ENCODE measurements at places on chromosomes 1 and 21.

GRCh38 chr21:43728154-43728466 lies 9.2 kb downstream of the PDXK start:
- peaks cover 6% of the 10 kb centered on the region for H3K36me3 ChIP-seq
- no peaks in the 10 kb centered on the region for H3K27me3 ChIP-seq
- peaks cover 76% of the 10 kb centered on the region for H3K4me1 ChIP-seq
- peak overlapping the region; percentile 95 for H3K27ac ChIP-seq
- DNase-seq: no peak
- peak overlapping the region; percentile 75 for H3K4me3 ChIP-seq

- peaks cover 20% of the 10 kb centered on the region for H3K4me1 ChIP-seq
- H3K4me3 ChIP-seq: peak within 1 kb of the TSS; percentile 70
- peaks cover 46% of the 10 kb centered on the region for H3K27me3 ChIP-seq
- H3K36me3 ChIP-seq: no peaks in the 10 kb centered on the region
- peak; percentile 60 for DNase-seq
- H3K27ac ChIP-seq: no peak within 1 kb of the TSS
These were observed at the start of gene PTGER3 for GRCh38 chr1:71047635-71048607. Gene PTGER3, minus strand, starts transcription at chr1:71047816. Its CDS starts 239 bp downstream, at chr1:71047577.

- H3K4me3 ChIP-seq: no peak overlapping the region
- no peak for DNase-seq
- no peaks in the 10 kb centered on the region for H3K36me3 ChIP-seq
- H3K27ac ChIP-seq: no peak overlapping the region
These were observed 47.9 kb downstream of the LGR6 start for GRCh38 chr1:202241376-202242079.

DNA sequence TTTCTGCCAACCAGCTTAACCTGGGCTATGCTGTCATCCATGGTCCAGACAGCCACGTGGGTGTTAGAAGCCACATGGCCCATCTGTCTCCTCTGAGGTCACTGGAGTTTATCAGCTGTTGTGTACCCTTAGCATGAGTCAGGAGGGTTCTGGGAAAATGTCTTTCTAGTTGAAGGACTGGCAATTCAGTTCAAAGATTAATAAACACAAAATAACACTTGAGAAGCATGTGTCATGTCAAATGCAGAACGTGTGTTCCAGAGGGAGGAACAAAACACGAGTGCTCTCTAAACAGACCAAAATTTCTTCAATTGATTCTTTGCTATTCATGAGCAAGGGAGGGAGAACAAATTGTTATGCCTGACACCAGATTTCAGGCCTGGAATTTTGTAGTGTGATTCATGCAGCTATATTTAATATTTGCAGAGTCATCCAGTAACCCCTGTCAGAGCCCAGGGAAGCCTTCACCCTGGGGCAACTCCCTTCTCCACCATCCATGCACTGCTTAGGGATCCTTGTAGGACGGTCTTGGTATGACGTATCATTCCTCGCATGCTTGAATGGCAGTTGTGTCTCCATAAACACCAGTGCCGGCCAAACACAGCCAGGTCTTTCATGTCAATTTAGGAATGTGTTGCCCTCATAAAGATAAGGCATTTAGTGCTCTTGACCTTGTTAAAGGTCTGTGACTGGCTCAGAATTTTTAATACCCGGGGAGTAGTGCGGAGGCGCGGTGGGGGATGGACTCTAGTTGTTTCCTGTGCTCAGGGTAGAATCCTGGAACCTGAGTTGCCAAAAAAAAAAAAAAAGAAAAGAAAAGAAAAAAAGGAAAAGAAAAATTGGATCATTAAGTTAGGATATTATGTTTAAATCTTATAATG lies 27.7 kb upstream of the DYRK1A start:
- peaks cover 29% of the 10 kb centered on the region for H3K4me1 ChIP-seq
- peak overlapping the region; percentile 80 for H3K27ac ChIP-seq
- peak; percentile 42 for DNase-seq
- H3K36me3 ChIP-seq: no peaks in the 10 kb centered on the region

DNA sequence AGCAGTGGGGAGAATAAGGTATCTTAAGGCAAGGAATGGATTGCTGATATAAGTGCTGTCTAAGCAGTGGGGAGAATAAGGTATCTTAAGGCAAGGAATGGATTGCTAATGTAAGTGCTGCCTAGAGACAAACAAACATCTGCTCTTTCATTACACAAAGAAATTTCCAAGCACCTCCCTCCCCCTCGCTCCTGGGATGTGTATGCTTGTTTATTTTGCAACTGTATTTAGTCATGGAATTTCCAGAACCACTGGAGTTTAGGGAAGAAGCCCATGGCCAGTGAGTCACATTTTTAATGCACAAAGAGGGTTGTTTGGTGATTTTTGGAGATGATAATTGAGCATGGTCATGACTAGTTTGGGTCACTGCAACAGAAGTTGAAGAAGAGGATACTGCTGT lies 21.5 kb downstream of the PDPN start:
- no peak overlapping the region for H3K4me3 ChIP-seq
- H3K4me1 ChIP-seq: peaks cover 15% of the 10 kb centered on the region
- no peaks in the 10 kb centered on the region for H3K36me3 ChIP-seq
- no peak overlapping the region for H3K27ac ChIP-seq

- H3K27ac ChIP-seq: no peak overlapping the region
- H3K4me3 ChIP-seq: no peak overlapping the region
- H3K36me3 ChIP-seq: no peaks in the 10 kb centered on the region
- no peaks in the 10 kb centered on the region for H3K27me3 ChIP-seq
These were observed 217.3 kb upstream of the FGGY start for GRCh38 chr1:59079434-59080140.

- peaks cover 10% of the 10 kb centered on the region for H3K4me1 ChIP-seq
- peak overlapping the region; percentile 36 for H3K4me3 ChIP-seq
- peaks cover 86% of the 10 kb centered on the region for H3K27me3 ChIP-seq
- DNase-seq: peak; percentile 12
These were observed 13.3 kb upstream of the SAMD11 start for GRCh38 chr1:910311-910880.

DNA sequence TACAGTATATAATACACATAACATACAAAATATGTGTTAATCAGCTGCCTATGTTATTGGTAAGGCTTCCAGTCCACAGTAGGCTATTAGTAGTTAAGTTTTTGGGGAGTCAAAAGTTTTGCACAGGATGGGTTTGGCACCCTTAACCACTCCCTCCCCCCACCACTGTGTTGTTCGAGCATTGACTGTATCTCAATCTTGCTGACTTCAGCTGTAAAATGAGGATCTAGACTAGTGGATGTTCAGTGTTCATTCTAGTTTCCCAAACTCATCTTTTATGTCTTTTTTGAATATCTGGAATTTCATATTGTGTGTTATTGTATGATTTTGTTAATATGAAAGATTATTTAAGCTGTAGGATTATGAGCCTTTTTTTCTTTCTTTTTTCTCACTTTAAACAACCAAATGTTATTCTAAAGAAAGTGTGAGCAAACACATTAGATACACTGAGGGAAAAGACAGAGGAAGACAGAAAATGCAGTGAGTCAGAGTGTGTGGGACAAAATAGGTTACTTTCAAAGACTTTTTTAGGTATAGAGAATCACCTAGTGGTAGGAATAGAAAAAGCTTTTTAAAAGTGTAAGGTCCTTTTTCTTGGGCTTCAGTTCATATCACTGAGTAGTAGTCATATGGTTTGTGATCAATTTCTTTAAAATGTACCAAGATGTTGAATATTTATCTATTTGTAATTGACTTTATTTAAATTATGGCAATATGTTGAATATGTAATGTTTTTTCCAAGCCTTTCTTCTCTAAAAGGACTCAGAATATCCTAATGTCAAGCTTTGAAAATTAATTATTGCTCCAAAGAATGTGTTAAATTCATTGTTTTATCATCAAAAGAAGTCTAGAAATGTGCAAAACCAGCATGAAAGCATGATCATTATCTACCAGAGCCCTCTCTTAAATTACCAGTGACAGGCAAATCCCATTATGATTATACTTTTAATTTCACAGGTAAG lies 17.9 kb upstream of the CENPF start:
- H3K4me3 ChIP-seq: no peak overlapping the region
- no peaks in the 10 kb centered on the region for H3K4me1 ChIP-seq
- no peak overlapping the region for H3K27ac ChIP-seq
- no peaks in the 10 kb centered on the region for H3K36me3 ChIP-seq

GRCh38 chr1:40078512-40079333 lies 18.3 kb downstream of the PPT1 start:
- no peaks in the 10 kb centered on the region for H3K27me3 ChIP-seq
- H3K4me3 ChIP-seq: no peak overlapping the region
- H3K36me3 ChIP-seq: peaks cover 75% of the 10 kb centered on the region
- no peak for DNase-seq
